Activated CD4-positive, alpha-beta T cell treated with anti-CD3 and anti-CD28 coated beads, Interleukin-2, amount 50 U/mL, for 4 hours (primary cell): ENCODE measurements at places on chromosomes 11 and 22.

DNA sequence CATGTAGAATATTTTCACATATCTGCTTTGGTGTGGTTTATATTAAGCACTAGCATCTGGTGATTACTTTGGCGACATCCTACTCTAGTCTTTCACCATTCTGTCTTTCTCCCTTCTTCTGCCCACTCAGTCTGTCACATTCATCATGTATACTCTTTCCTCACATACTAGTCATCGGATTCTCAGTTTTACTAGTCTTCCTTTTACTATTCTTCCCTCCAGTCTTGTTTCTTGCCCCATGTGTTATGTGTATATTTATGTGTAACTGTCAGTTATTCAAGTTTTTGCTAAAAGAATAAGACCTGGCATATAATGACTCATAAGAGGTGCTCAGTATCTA, 4.6 kb upstream of the DIXDC1 start:
- DNase-seq, result no peak

- no peak for DNase-seq
Observed at GRCh38 chr11:122813176-122813893, 25.0 kb upstream of the CRTAM start.

DNA sequence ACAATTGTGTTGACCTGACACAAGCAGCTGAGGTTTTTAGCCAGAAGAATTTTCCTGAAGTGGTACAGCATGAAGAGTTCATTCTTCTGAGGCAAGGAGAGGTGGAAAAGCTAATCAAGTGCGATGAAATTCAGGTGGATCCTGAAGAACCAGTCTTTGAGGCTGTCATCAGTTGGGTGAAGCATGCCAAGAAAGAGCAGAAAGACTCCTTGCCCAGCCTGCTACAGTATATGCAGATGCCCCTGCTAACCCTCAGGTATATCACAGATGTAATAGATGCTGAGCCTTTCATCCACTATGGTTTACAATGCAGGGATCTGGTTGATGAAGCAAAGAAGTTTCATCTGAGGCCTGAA, 12.9 kb upstream of the SCARF2 start:
- DNase-seq, result no peak

DNA sequence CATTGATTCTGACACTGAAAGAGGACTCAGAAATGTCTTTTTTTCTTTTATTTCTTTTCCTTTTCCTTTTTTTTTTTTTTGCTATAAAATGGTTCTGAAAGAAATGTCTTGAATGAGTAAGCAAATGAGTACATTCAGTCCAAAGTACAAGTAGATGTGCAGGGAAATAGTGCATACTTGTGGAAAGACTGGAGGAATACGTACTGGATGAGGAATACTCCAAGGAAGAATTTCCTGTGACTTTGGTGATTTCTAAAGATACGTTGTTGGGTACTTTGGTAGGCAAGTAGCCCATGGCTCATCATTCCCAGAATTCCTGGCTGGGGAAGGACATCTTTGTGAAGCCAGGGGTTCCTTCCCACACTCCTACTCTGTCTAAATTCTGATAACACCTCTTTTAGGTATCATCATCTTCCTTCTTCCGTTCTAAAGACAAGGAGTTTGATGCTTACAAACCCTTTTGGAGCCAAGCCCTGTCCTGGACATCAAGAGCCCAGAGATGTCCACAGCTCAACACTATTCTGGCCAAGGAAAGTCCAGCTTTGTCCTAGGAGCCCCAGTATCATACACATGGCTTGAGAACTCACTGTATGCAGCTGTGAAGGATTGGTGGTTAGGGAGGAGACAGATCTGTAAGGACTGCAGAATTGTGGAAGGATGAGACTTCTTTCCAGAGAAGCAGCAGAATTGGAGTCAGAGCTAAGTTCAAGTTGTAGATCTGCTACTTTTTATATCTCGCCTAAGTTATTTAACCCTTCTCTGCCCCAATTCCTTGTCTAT, 4.8 kb upstream of the NUP98 start:
- no peak for DNase-seq

- no peak for DNase-seq
Observed at GRCh38 chr11:34395916-34396550, 38.2 kb upstream of the ABTB2 start.

DNA sequence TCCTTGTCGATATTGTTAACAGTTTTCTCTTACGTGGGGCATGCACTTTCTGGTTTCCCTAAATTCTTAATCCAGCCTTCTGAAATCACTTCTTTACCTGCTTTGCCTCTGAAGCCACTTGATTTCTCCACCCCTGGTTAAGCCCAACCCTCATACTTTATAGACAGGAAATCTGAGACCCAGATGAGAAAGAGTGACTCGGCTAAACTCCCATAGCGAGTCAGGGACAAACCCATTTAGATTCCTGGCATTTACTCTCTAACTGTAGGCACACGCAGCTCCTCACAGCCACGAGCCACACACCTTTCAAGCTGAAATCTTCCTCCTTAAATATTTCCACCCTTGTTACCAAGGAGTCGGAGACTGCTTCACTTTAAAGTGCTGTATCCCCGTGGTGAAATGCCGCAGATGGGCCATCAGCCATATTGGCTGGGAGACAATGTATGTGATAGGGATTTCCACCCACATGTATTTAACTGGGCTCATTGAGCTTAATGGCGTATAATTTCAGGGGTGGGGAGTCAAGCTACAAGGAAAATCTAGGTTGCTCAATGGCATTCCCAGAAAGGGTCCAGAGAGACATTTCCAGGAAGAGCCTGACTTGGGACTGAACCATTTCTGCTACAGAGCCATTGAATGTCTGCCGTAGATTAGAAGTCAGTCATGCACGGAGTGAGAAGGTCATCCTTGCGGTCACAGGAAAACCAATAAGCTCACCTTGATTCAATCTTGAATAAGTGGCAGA, 49.9 kb upstream of the GRK3 start:
- no peak for DNase-seq

DNA sequence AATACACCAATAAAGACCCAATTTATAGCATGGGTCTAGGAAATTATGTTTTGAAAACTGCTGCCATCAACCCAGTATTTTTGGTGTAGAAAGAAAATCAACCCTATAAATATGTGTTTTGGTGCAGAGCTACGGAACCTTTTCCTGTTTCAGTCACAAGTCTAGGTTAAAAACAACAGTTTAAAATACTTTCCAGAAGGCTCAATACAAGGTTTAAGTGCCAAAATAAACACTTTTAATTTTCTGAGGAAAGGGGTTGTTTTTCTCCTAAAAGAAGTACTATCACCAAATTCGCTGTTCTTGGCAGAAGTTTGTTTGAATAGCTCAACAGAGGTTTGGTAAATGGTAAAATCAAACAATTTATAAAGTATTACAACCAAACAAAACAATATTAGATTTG, 201.3 kb downstream of the TMEM135 start:
- no peak for DNase-seq

GRCh38 chr11:112882494-112883381, 78.5 kb upstream of the NCAM1 start:
- DNase-seq, result no peak

GRCh38 chr11:10818594-10818993, 9.9 kb upstream of the EIF4G2 start:
- DNase-seq, result no peak

- no peak for DNase-seq
Observed at GRCh38 chr11:123588117-123588863, 66.1 kb downstream of the SCN3B start.

DNA sequence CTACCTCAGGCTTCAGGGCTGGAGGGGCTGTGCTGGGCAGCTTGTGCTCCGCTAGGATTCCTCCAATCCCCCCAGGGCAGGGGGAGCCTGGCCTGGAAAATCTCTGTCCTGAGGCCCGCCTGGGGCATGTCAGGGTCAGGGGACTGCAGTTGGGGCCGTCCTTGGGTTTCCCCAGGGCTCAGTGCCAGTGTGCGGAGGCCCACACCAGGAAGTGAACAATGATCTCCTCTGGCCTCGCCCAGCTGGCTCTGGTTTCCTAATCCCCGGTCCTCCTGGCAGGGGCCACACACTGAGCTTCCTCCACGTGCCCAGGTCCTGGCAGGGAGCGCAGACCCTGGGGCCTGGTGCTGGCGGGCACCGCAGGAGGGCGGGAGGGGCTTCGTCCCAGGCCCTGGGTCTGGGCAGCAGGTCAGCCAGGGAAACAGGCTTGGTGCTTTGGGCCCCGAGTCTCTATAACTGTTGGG, 1.4 kb upstream of the MUC2 start:
- no peak for DNase-seq

DNA sequence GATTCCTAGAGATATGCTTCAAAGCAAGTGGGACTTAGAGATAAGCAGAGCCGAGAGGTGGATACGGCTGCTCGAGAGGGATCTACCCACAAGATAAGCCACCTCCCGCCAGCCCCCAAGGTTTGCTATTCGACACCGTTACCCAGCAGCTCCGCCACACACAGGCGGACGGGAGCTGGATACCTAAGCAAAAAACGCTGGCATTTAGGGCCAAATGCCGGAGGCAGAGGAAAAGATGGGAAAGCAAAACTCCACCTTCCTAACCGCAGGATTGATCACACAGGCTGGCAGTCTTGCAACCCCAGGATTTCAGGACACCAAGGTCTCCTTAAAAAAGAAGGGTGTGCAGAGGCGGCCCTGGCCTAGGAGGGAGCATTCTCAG, 709 bp downstream of the FTH1 start:
- DNase-seq, result no peak

GRCh38 chr11:20099527-20099926, 60.7 kb downstream of the DBX1 start:
- DNase-seq, result no peak

DNA sequence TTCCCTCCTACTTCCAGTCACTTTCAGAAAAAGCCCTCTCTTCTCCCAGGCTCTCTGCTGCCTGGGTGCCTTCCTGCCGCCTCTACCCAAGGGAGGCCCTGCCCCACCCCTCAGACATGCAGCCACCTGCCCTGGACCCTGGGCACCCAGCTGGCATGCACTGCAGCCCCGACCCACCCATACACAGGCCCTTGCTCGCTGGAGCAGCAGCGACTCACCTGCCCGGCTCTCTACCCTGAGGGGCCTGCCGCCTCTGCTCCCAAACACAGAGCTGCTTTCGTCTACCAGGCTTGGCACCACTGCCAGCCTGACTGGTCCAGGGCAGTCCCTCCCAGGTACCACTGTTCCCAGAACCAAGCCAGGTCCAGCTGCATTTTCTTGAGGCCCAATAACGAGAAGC, 1.2 kb upstream of the TSSK2 start:
- no peak for DNase-seq

- no peak for DNase-seq
Observed at GRCh38 chr11:93747122-93747521, 5.7 kb downstream of the C11orf54 start.

DNA sequence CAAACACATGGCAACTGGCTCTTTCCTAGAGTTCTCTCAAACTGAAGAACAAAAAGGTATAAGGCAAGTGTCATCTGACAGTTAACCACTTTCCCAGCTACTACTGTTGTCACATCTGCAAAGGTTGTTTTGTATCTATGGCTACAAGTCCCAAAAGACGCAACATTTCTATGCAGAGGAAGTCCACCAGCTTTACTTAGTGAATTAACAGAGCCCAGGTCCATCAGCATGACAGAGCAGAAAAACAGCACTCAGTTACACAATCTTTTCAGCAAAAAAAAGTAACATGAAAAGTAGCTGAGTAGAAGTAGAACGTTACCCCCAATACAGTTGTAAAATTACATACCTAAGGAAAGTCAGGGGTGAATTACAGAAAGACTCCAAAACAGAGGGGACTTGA, 12.1 kb downstream of the CPSF7 start:
- DNase-seq, result no peak

DNA sequence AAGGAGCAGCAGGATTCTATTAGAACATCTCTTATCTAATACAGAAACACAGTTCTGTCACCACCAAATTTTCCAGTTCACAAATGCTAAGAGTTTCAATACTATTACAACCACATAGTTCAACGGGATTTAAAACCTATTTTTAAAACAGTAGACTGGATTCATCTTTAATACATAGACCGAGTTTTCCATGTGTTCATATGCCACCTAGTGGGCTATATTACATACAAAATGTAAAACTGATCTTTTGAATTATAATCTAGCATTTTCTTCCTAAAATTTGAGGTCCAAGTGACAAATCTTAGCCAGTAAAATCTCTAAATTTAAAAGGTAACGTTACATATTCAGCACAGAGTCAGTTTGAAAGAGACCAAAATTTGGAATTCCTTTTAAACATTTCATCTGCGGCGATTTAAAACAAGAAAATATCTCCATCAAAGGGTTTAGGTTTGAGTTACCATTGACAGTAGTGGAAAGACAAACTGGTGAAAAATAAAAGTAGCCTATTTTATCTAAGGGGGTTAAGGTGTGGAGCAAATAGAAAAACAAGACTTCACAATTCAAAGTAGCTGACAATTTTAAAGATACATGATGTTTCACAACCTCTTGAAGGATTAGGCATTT, 269.3 kb upstream of the MPPED2 start:
- DNase-seq, result no peak

DNA sequence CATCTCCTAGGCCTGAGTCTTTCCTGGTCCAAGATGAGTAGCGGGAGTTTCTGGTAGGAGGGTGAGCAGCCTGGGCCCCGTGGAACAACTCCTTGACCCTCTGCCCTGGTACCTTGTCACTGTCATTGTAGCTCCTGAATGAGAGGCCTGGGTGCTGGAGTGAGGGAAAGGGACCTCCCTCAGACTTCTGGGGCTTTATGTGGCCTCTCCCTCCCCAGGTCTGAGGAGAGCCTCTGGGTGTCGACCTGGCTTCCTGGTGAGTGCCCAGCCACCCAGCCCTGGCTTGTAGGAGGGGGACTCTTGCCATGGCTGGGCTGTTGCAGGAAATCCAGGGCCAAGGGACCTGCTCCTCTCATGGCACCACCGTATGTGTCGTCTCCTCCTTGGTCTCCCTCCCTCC, 3.9 kb downstream of the P2RY2 start:
- DNase-seq, result no peak

- DNase-seq, result no peak
Observed at GRCh38 chr11:104060820-104061219, 24.4 kb downstream of the DDI1 start.

- DNase-seq, result no peak
Observed at GRCh38 chr11:48101044-48101733, 115.4 kb upstream of the OR4B1 start.

DNA sequence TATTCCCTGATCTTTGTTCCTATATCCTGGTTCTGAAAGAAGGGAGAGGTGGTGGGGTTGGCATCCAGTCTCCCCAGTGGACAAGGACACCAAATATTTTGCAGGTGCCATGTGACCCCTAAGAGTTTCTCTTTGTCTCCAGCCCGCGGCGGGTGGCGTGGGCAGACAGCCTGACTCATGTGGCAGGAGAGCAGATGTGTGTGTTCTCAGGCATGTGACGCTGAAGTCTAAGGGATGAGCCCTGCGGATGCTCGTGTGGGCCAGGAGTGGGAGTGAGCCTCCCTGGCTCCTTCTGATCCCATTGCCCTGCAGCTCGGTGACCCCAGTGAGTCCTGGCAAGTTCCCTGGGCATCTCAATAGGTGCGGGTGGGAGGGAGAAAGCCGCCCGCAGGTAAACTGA, 94.8 kb upstream of the TBCEL start:
- no peak for DNase-seq

GRCh38 chr11:88384669-88385005, 47.1 kb upstream of the CTSC start:
- no peak for DNase-seq

GRCh38 chr11:4482445-4482844, at the start of gene OR52K1:
TSS of gene OR52K1 (plus strand) at chr11:4482646. CDS start at chr11:4488901, 6,255 bp downstream.
- DNase-seq, result no peak
